ENCODE measurements at places on chromosomes 3 and 15.
A peak's percentile ranks its signal among the peaks of the same experiment; 100 is the strongest.

DNA sequence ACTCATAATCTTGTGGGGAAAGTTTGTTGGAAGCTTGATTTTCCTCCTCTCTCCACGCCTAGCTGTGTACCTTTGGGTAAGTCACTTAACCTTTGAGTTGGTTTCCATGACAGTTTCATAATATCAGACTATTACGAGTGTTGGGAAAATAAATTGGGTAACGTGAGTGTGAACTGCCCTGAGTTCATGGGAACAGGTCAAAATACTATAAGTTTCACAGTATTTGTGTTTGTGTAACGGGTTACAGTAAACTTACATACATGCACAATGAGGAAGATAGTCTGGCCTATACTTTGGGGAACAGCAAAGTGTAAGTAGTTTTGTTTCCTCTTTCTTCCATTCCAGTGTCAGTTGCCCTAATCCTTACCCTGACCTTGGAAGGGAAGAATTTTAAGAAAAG, 509.9 kb downstream of the MECOM start:
- DNase-seq, result no peak

GRCh38 chr3:17038900-17039553, 154.3 kb downstream of the PLCL2 start:
- no peak for DNase-seq

- no peak for DNase-seq
Observed at GRCh38 chr3:127193341-127193740, 410 bp downstream of the PRR23E start.

GRCh38 chr3:32575451-32576113, 4.9 kb upstream of the DYNC1LI1 start:
- DNase-seq, result no peak

DNA sequence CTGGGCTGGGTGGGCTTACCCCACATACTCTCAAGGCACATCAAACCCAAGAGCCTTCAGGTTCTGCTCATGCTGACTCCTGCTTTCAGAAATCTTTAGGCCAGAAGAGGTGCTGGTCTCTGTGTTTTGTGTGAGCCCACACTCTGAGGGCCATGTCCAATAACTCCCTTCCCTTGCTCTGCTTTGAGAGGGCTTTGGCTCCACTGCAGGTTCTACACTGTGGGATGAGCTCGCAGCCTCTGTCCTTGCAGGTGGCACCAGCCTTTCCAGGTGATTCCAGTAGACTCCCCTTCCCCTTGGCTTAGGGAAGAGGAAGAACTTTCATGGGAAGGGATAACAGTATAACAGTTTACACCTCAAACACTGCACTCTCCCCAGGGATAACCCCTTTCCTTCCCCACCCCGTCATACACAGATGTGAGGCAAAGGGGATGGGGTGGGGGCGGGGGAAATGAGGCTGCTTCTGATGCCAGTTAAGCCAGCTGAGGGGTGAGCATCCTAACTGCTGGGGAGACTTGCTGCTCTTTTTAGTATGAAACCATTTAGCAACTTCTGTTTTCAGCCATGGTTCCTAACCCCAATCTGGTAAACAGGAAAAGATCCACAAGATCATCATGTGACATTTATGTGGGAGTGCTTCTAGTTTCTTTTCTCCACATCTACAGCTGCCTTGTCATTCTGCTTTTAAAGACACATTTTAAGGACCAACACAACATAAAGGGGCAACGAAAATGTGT, 262.4 kb downstream of the SLC9A9 start:
- DNase-seq, result no peak

DNA sequence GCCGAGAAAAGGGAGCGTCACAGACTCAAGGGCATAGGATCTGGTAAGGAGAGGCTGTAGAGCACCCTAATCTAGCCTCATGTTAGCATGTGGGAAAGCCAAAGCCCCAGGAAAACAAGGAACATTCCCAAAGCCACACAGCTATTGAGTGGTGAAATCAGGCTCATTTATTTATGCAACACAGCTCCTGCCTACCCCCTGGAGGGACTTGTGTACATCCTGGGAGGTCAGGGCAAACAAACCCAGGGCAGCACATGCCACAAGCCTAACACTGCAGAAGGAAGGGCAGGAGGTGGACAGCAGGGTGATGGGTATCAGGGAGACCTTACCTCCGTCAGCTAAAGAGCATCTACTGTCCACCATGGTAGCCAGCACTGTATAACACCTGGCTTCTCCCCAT, 283.5 kb downstream of the RPLP1 start:
- no peak for DNase-seq

GRCh38 chr3:111758642-111759041, 100.4 kb upstream of the PHLDB2 start:
- DNase-seq, result no peak

- peak; percentile 47 for DNase-seq
Observed at GRCh38 chr3:127735767-127736693, 63.3 kb downstream of the ABTB1 start.

- DNase-seq, result no peak
Observed at GRCh38 chr3:75768303-75769017, 16.9 kb downstream of the ZNF717 start.

GRCh38 chr15:37007301-37007700, 93.0 kb downstream of the MEIS2 start:
- no peak for DNase-seq

DNA sequence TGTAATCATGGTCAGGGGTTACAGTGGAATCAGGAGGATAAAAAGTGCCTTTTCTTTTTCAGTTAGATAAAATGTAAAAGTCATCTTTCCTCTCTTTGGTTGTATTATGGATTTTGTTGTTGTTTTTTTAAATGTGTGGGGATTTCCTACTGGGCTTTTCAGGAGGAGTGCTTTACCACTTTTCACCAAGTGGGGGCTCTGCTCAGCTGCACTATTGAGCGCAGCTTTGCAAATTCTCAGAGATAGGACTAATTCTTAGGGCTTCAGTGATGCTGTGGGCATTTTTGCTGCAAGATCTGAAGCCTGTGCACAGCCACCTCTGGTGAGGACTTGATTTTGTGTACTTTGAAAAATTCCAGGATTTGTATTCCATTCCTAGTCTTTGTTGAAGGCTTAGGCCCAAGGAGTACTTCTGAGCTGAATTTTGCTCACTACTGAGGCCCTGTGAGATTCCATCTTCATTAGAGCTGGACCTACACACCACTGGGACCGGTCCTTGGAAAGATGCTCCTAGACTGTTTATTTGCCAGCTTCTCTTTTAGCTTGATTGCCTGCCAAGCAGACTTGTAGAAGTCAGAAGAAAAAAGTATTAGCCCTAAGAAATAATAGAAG, 7.5 kb downstream of the GNB5 start:
- DNase-seq, result peak; percentile 33

GRCh38 chr3:129440618-129441190, 680 bp downstream of the IFT122 start:
- DNase-seq, result no peak

DNA sequence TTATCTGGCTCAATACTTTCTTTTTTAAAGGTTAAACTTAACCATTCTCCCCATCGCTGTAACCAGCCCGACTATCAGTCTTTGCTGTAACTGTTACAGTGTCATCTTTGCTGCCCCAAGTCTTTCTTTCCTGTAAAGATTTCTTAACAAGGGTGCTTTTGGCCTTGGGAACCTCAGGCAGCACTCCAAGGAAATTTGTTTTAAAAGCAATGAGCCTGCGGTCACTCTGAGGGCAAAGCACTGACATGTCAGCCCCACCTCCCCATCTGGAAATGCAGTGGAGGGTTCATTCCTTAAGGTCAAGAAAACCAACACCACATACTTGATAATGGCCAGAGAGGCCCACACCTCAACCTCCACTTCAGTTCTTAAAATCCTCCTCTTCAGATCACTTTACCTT, 3.2 kb downstream of the TRANK1 start:
- DNase-seq, result no peak

DNA sequence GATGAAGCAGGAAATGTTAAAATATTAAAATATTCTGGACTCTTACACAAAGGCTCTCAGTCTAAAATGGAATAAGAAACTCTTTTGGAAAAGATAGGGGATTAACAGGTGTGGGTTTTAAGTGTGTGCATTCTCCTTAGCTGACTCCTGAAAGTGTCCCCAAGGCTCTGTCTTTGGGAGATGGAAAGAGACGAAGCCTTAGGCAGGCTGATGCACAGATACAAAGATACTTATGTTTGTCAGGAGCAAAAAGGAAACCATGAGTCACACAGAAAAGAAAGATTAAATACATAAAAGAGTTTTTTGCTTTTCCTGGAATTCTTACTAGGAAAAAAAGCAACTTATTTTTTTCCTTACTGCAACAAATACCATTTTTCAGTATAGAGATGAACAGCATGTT, 23.8 kb upstream of the ABI3BP start:
- peak; percentile 21 for DNase-seq

DNA sequence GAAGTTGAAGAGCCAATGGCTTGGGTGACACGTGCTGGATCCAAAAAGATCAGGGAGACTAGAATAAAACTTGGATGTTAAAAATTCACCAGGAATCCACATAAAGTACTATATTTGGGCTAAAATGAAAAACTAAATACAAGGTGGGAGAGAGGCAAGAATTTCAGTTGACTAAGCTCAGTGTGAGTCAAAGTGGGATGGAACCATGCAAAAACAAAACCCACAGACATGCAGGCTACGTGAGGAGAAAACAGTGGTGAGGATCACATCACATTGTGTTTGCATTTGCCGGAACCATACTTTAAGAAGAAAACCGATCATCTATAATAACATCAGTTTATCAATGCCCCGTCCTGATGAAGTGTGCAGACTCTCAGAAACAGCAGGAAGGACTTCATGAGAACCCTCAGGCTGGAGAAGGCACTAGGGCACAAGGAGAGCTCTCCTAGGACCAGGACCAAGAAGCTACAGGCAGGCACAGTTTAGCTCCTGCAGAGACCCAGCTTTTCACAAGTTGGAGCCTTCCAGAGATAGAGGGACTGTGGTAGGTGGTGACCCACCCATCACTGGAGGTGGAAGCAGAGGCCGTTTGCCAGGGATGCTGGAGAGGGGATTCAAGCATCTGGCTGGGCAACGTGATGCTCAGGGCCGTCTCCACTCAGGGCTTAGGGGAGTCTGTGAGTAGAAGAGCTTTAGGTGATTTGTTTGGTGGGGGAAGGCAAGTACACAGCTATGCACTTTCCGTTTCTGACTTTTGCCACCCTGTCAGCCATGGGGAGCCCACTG, 29.0 kb upstream of the NR2E3 start:
- DNase-seq, result no peak

DNA sequence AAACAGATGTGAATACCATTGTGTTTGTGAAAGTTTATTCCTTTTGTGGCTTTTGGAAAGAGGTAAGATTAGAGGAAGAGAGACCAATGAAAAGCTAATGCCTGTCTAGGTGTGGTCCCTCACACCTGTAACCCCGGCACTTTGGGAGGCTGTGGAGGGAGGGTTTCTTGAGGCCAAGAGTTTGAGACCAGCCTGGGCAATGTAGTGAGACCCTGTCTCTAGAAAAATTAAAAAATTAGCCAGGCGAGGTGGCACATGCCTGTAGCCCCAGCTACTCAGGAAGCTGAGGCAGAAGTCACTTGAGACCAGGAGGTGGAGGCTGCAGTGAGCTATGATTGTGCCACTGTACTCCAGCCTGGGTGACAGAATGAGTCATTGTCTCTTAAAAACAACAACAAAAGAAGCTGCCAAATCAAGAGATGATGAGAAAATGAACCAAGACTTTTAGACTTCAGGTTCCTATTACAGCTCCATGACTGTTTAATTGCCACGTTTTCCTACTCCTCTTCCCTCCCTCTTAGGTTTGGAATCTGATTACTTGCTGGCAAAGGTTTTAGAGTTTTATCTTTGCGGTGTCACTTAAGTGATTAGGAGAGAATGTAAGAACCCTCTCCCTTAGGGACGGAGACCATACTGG, 68.7 kb downstream of the CGNL1 start:
- DNase-seq, result peak; percentile 52

- DNase-seq, result peak; percentile 40
Observed at GRCh38 chr3:127970966-127971592, 56.0 kb downstream of the KBTBD12 start.

DNA sequence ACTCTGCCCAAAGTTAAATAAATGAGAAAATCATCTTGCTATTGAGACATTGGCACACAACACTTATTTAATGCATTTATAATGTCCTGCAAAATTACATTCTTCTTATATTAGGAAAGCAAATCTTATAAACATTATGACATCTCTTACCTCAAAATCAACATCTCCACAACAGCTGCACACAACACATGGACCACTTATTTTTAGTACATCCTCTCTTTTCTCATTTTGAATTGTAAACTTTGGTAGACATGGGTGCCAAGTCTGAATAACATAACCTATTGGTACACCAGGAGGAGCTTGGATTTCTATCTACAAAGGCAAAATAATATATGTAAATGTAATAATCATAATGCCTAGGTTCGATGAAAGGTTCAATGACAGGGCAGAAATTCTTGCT, 23.0 kb downstream of the PLSCR1 start:
- DNase-seq, result no peak

DNA sequence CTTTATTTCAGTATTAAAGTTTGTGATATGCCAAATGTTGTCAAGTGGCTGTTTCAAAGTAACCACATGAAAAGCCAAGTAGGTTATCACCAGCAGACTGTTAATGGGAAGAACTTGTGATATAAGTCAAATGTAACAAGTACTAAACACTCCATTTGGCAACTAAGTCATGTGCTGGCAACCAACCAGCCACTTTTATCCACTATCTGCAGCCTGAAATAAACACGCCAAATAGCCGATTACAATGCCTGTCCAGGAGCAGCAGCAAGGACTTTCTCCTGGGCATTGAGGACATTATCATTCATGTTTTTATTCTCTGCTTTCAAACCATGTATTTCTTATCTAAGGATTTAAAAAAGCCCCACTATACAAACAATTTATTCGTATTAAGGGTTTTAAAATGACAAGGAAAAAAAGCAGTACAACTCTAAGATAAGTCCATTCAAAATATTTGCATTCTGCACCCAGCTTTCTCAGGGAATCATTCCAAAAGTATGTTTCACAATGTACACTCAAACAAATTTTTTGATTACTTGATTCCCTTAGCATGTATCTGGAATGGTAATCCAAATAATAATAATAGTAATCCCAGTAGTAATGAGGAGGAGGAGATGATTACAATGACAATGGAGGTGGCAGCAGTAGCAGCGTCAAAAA, 448.6 kb downstream of the ERC2 start:
- no peak for DNase-seq

GRCh38 chr15:60009980-60010732, 6.0 kb downstream of the FOXB1 start:
- DNase-seq, result no peak

DNA sequence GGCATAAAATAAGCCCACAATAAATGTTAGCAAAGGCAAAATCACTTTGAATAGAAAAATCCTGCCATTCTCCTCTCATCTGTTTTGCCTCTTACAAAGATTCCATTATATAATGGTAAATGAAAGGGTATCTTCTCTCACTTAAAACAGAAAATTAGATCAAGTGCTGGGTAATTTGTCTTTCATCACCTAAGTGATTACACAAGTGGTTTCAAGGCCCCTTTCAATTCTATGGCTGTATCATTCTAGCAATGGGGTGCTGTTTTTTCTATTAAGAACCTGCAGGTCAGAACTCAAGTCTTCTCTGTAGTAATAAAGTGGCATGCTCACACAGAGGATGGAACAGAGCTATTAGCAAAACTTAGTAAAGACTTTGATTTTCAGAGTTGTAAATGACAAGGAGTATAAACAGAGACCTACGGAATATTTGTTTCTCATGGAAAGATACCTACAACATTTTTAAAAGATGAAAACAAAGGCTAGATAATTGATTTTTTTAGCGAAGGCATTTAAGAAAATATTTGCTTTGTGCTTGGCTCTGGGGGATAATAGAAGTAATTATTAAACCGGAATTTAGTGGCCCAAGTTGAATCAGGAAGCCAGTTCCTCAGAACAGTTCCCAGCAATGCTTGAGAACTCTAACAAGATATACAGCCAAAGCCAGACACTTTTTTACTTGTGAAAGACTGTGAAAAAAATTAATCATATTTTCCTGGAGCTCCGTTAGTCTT, 137.4 kb downstream of the CMSS1 start:
- DNase-seq, result no peak

GRCh38 chr3:160649596-160649995, 27.4 kb upstream of the ARL14 start:
- DNase-seq, result no peak
